ENCODE measurements at places on chromosomes 16 and 17.

DNA sequence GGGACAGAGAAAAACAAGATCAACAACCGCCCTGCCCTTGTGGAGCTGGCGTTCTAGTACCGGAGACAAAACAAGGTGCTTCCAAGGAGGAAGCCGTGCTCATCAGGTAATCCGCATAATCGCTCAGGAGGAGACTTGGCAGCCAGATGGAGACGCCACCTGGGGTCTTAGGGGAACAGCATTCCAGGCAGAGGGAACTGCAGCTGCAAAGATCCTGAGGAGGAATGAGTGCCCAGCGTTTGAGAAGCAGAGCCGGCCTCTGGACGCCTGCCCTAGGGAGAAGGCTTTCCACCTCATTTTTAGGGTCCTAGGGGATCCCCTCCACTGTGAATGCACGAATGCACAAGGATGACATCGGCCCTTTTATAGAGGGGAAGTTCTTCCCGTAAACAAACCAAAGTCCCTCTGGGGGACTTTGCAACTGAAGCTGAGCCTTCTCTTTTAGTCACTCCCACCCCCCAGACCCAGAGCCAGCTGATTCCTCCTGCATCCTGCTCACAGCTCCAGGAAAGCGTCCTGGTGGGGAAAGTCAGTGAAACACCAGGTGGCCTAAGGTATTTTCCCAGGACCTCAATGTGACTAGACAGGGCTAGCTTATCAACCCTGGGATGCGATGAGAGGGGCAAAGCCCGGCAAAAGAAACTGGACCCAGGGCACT, 13.2 kb upstream of the MPRIP start:
- no peak for DNase-seq

DNA sequence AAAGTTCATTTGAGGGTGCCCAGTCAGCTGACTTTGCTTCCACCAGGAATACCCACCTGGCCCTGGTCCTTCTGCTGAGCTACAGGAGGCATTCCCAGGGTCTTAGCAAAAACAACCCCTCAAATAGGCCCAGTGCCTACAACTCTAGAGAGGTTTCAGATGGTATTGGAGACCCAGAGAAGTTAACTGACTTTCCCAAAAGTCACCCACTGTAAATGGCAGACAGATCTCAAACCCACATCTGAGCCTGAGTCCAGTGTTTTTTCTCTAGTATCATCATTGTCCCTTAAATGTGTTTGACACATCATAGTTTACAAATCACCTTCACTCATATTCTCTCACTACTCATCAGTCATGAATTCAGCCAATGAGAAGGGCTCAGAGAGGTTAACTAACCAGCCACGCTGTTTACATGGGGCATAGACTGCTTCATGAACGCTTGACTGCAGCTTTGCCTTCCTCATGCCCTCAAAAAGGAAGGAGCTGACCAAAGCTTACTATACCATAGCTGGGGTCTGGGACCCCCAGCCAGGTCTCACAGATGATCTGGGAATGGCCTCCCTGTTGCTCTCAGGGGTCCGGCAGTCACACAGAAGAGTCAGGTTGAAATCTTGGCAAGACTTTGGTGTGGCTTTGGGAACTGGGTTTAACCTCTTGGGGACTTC, 3.7 kb downstream of the PHOSPHO1 start:
- DNase-seq: no peak

DNA sequence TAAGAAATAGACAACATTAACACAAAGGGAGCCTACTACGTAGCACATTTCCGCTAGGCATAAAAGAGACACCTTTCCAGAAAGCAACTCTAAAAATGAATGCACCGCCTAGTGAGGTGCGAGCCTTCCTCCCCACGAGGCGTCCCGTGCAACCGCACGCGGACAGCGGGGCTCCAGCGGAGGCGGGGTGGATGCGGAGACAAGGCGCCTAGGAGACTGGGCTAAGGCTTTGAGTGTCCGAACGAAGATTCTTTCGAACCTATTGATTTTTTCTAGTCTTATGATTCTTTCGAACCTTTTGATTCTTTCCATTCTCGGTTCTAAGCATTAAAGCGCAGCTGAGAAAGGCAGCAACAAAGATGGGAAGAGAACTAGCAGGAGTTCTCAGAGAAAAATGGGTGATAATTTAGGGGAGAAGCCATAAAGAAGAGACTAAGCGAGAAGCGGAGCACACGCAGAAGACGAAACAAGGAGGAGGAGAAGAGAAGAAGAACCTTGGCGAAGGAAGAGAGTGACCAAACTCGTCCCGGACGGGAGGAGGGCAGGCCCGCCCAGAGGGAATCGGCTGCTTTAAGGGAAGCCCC, 394 bp upstream of the CPD start:
- DNase-seq: no peak

- DNase-seq: no peak
Measured at GRCh38 chr17:65558683-65559460, 2.6 kb downstream of the AXIN2 start.

- DNase-seq: no peak
Measured at GRCh38 chr16:21943571-21943970, 9.6 kb upstream of the UQCRC2 start.

GRCh38 chr17:876272-876671, 94.1 kb downstream of the MRM3 start:
- DNase-seq: no peak

GRCh38 chr16:79061181-79061580, 539.4 kb downstream of the MAF start:
- no peak for DNase-seq

GRCh38 chr16:87556941-87557459, 45.3 kb upstream of the JPH3 start:
- no peak for DNase-seq

GRCh38 chr17:55437159-55437605, 15.5 kb upstream of the MMD start:
- no peak for DNase-seq

DNA sequence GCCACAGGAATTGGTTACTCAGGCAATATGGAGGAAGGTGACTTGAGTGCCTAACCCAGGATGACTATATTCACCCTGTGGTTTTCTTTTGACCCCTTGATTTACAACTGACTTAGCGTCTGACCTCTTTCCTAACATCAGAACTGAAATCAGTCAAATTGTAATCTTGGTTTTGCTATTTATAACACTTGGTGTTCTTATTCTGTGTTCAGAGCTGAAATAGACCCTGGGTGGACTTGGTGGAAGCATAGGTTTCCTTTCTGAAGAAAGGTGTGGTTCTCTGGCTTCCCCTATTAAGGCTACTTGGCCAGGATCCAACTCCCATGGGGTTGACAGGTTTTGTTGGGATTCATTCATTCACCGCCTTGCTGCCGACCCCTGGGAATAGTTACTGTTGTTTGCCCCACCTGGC, 80.8 kb downstream of the CLEC16A start:
- no peak for DNase-seq

DNA sequence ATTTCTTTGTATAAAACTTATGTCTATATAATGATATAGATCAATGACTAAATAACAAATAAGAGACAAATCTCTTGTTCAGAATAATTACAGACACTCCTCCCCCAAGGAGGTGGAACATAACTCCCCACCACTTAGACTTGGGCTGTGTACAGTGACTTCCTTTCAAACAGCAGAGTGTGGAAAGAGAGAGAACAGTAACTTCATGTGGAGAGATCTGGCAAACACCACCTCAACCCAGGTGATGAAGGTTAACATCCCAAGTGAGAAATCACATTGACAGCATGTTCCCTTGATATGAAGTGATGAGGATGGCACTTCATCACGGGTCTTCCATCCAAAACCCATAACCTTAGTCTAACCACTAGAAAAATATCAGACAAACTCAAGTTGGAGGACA, 169.3 kb downstream of the PARN start:
- no peak for DNase-seq

DNA sequence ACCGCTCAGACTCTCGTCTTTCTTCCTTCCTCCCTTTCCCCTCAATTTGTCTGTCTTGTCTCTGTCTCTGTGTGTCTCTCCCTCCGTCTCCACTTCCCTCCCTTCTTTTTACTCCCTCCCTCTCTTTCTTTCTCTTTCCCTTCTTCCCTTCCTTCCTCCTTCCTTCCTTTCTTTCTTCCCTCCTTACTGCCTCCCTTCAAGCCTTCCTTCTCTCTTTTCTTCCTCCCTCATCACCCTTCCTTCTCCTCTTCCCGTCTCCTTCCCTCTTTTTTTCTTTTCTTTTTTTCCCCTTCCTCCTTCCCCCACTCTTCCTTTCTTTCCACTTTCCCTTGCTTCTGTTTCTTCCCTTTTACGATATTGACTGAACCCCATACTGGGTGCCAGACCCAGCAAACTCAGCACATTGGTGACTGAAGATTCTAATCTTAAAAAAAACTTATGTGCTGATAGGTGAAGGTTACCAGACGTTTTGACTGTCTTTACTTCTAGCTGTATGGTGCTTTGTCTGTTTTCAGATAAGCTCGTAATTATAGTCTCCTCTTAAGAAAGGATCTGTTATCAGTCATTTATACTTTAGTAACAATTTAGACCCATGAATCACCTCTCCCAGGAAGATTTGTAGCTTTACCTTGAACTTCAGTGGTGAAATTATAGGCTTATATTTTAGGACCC, 481 bp upstream of the BRD7 start:
- DNase-seq: no peak

- DNase-seq: no peak
Measured at GRCh38 chr16:72179204-72179970, 7.4 kb upstream of the PMFBP1 start.

DNA sequence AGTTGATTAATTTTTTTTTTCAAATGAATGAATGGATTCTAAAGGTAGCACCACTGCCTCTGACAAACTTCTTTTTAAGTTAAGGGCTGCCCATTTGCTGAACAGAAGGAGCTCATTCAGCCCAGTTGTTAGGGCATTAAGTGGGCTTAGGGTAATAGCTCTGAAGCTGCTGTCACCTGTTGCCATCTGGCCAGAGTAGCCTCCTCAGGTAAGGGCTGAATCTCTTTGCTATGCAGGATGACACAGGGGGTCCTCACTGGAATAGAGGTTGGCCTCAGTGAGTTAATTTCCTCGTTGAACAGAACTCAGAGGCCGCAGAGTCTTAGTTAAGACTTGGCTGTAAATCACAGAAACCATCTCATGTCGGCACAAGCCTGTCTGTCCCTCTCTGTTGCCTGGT, 232.8 kb downstream of the CCDC182 start:
- no peak for DNase-seq

- no peak for DNase-seq
Measured at GRCh38 chr17:29757788-29758187, 135.1 kb upstream of the CORO6 start.

- no peak for DNase-seq
Measured at GRCh38 chr17:68060336-68060735, 24.8 kb downstream of the KPNA2 start.

GRCh38 chr16:50102051-50102746, 36.4 kb downstream of the HEATR3 start:
- DNase-seq: no peak

- DNase-seq: no peak
Measured at GRCh38 chr17:31096106-31096436, 1.3 kb downstream of the NF1 start.

DNA sequence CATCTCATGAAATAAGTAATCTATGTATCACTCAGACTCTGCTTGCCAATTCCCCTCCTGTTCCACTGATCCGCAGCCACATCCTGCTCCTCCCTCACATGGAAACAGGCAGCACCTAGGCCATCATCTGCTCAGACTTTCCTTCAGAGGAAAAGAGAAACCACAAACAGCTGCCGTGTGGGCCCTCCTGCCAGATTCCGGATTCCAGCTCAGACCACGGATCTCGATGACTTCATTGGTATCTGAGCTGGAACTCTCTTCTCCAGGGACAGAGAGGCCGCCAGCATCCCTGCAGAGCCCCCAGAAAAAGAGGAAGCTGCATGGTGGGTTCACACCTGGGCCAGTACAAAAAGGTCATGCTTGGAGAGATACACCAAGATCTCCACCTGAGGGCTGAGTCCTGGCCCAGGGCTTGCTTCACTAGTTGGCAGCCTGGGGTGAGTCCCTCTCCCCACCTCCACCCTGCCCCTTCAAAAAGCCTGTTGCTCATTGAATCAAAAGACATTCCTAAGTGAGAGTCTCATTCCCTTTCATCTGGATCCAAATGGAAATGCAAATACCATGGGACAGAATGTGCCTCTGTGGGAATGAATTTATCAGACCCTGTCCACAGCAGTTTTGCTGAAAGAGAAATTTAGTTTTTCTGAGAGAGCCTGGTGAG, 47.2 kb downstream of the HOXB1 start:
- no peak for DNase-seq

GRCh38 chr17:38464723-38465390, 36.6 kb downstream of the ARHGAP23 start:
- peak; percentile 65 for DNase-seq

DNA sequence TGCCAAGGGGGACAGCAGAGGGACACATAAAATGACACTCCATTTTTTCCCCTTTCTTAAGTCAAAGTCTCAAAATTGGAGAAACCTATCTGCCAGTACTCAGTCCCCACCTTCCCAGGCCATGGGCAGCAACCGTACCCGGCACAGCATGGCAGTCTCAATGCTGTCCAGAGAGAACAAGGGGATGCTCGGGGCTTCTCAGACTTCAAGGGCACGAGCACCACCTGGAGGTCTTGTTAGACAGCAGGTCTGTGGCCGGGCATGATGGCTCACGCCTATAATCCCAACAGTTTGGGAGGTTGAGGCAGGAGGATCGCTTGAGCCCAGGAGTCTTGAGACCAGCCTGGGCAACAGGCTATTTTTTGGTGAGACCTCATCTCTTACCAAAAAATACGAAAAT, 3.2 kb downstream of the DNAH17 start:
- peak; percentile 7 for DNase-seq

DNA sequence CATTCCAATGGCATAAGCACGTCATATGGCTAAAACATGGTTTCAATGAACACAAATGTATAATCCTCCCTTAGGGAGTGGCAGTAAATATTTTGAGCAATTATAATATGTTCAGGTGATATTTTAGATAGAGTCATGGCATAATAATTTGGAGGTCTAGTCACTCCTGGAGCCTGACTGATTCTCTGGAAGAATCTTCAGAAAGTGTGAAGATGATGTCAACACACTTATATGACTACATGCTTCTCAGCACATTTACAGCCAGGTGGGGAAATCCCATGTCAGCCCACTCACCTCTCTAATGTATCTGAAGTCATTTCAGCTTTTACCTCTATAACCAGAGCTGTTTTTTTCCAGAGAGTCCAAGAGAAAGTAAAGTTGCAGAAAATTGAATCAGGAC, 474.8 kb downstream of the SHISA9 start:
- DNase-seq: no peak

GRCh38 chr16:89256651-89257254, 39.2 kb downstream of the ZNF778 start:
- DNase-seq: peak; percentile 59

DNA sequence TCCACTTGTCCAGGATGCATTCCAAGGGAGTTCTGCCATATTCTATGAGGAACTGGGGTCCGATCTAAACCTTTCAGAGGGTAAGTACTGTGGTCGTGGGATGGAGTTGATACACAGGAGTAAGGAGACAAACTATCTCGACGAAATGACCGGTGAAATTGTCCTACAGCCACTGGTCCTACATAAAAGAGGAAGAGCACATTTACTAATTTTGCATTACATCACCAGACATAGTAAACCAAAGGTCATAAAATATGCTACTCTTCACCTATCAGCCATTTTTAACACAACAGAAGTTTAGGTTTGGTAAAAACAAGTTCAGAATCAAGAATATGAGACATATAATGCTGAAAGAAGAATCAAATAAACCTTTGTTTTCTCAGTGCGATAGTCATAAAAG, 8.1 kb downstream of the HSF5 start:
- DNase-seq: no peak
